ENCODE measurements at places on chromosomes 4 and X.

DNA sequence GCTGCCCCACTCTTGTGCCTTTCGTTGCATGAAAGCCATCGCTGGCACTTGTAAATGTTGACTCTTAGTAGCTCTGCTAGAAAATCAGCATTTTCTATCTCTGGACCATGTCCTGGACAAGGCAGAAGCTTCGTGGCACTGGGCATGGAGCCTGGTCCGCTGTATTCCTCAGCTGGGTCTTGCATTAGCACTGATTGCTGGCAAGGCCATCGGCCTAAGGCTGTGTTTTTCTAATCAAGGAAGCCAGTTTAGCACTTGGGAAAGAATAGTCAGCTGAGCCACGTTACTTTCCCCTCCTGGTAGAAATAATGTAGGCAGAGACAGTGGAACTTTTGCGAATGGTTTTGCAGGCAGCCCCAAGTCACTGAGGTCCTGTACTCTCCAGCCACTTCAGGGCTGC lies 180.2 kb upstream of the EOLA2 start:
- DNase-seq = no peak

DNA sequence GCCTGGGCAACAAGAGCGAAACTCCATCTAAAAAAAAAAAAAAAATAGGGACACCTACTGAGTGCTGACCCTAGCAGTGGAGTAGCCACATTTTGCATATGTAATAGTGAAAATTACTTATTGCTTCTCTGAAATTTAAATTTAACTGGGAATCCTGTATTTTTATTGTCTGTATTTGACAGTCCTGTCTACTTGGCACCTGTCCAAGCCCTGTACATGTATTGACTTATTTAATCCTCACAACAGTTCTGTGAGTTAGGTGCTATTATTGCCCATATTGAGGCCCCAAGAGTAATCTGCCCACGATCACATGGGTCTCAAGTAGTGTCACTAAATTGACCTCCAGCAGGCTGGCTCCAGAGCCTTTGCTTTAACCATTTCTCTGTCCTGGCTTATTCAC lies 81.6 kb downstream of the WDR19 start:
- DNase-seq = no peak

DNA sequence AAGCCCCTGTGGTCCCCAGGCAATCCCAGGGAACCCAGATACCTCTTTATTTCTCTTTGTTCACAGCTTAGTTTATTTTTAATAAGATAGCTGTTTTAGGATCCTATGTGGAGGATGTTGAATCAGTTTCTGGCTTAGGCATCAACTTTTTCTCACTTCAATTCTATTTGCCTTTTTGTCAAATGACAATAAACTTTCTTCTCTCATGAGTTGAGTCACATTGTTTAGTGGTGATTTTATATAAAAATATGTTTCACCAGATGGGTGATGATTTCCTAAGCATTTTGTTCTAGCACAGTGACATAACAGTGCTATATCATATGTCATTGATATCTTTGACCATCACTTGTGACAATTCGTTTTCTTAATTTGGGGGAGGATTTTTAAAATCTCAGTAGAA lies 198.1 kb upstream of the PUDP start:
- DNase-seq = peak; percentile 5

- DNase-seq = peak; percentile 74
Measured at GRCh38 chr4:144903953-144904711, 193.9 kb downstream of the ANAPC10 start.

GRCh38 chr4:5711479-5712184 lies 631 bp downstream of the EVC start:
- DNase-seq = peak; percentile 24

- DNase-seq = no peak
Measured at GRCh38 chrX:154729439-154729838, 21.4 kb downstream of the GAB3 start.

- no peak for DNase-seq
Measured at GRCh38 chr4:35653451-35653850, 590.9 kb downstream of the ARAP2 start.

Measured in fibroblast of upper back skin (primary cell).